Activated CD4-positive, alpha-beta T cell treated with anti-CD3 and anti-CD28 coated beads for 36 hours (primary cell): ENCODE measurements at places on chromosomes 6 and 20. TPM values are rescaled to one million over a fixed set of nuclear protein-coding genes. Genes with fewer than 3 reads are reported as not detected.
A peak's percentile ranks its signal among the peaks of the same experiment; 100 is the strongest.

GRCh38 chr6:7939184-7939863, 28.7 kb upstream of the TXNDC5 start:
- no peak for DNase-seq

- DNase-seq, result no peak
Measured at GRCh38 chr6:148467926-148468325, 125.3 kb downstream of the SASH1 start.

Gene ESR1
- 0.48 TPM for total RNA-seq

GRCh38 chr20:4896971-4897497, 104.3 kb downstream of the SLC23A2 start:
- DNase-seq, result peak; percentile 46

Gene FOXO3
- 7.4 TPM for total RNA-seq

GRCh38 chr20:53409447-53409717, 184.3 kb downstream of the ZNF217 start:
- DNase-seq, result no peak

Gene PPP1R3G
- total RNA-seq, result 0.09 TPM

DNA sequence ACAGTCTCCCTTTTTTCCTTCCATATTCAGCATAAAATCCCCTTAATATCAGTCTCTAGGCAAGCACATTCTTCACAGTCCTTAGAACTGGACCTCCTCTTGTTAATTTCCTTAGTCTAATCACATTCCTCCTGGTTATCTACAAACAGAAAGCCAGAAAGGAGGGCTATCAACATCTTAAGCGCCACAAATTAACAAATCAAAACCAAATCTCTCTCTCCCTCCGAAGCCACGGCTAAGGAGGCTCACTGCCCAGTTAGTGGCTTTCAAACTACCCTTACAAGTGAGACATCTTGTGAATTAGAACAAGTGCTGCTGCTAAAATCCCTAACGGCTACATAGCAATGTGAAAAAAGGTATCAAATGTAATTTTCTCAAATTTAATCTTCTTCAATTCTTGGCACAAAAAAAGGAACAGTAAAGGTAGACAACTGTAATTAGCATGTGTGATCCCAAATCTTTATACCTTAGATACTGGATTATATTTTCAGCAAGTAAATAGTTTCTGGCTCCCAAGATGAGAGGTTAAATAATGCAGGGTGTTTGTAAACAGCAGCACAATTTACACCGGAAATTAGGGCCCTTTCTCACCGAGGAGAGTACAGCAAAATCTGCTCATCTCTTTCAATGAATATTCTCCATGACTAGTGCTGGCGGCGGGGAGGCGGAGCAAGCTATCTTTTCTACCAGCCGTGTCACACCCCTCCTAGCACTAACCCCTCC, 1.4 kb upstream of the TRIM39 start:
- DNase-seq, result peak; percentile 93

Gene THEMIS
- total RNA-seq, result 24.5 TPM

Gene APMAP
- total RNA-seq, result 26.8 TPM

DNA sequence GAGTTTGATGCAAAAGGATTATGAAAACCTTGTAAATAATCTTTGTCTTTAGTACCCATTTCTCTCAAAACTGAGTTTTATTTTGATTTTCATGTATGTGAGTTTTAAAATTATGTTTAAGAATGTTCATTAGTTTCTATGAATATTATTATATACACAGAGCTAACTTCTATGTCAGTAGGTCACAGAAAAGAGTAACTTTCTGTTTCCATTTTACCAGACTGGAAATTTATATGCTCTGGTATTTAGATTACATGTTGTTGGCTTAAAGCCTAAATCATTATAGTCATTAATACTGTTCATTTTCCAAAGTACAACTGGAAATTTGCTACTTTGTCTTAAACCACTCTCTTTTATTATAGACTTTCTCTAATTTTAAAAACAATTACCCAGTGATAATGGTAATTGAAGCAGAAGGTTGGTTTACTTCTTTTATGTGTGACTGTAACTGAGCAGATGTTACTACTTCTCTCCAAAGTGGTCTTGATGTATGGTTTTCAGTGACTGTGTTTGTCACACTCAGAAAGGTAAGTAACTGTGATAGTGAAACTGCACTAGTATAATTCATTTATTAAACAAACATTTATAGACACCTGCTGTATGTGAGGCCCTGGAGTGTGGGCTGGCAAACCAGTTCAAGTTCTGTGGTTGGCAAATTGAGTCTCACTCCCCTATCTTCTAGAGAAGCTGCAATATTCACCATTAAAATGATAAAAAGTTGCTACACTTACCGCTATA, 13.2 kb downstream of the CRYBG1 start:
- DNase-seq, result peak; percentile 21

- DNase-seq, result no peak
Measured at GRCh38 chr6:108235127-108235526, 25.7 kb downstream of the SNX3 start.
